ENCODE measurements at places on chromosomes 2 and 18.
A peak's percentile ranks its signal among the peaks of the same experiment; 100 is the strongest.

DNA sequence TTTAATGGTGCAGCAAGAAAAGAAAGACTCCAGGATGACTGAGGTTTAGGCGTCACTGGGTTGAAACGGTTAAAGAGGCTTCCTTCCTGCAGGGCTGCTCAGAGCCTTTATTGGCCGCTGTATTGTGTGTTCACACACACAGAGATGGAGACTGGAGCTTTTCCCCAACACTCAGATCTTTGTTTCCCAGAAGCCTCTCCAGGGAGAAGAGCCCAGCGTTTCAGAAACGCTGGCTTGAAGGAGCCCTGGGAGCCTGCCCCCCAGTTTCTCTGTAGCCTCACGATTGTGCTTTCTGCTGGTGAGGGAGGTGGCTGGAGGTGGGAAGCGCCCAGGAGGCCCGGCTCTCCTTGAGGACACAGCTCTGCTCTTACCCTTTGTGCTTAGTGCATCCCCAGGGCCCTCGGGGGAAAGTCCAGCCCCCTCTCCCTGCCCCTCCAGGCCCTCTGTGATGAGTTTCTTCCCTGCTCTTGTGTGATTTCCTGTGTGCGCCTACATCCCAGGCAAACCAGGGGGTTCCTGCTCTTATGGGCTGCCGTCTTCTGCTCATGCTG lies 37.1 kb downstream of the RRM2 start:
- DNase-seq = no peak

DNA sequence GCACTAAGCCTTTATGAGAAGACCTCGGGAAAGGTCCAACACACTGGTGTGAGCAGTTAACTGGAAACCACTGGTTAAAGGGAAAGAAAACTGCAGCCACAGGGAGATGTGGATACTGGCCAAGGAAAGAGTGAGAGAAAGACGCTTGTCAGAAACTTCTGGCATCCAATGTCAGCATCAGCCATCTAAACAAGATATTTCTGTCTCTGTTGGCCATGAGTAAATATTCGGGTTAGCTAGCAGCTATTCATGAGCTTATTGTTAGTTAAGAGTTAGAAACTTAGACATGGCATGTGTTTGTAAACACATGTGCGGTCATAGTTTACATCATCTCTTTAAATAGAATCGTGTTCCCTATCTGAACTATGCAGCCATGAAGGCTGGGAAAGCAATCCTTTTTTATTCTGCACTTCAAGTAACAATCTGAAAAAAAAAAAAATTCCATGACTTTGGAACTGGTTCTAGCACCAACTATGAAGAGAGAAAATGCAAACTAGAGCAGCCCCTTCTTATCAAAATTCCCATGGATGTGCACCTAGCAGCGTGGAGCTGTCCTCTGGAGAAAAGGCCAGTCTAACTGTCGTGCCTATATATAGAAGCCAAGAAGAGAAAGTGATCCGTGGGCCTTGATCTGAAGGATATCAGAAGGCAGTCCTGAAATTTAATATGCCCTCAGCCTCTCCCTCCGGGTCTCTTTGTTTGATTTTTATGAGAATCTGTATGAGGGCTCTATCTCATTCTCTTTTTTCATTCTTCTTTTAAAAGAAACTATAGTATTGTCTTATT lies 84.0 kb upstream of the RFX8 start:
- no peak for DNase-seq

- no peak for DNase-seq
Observed at GRCh38 chr2:160397530-160397865, 96.1 kb downstream of the RBMS1 start.

GRCh38 chr2:60735496-60736250 lies 20.4 kb upstream of the PAPOLG start:
- no peak for DNase-seq

- no peak for DNase-seq
Observed at GRCh38 chr2:105789745-105790460, 45.2 kb downstream of the NCK2 start.

- no peak for DNase-seq
Observed at GRCh38 chr2:220117025-220117424, 489.6 kb downstream of the SLC4A3 start.

DNA sequence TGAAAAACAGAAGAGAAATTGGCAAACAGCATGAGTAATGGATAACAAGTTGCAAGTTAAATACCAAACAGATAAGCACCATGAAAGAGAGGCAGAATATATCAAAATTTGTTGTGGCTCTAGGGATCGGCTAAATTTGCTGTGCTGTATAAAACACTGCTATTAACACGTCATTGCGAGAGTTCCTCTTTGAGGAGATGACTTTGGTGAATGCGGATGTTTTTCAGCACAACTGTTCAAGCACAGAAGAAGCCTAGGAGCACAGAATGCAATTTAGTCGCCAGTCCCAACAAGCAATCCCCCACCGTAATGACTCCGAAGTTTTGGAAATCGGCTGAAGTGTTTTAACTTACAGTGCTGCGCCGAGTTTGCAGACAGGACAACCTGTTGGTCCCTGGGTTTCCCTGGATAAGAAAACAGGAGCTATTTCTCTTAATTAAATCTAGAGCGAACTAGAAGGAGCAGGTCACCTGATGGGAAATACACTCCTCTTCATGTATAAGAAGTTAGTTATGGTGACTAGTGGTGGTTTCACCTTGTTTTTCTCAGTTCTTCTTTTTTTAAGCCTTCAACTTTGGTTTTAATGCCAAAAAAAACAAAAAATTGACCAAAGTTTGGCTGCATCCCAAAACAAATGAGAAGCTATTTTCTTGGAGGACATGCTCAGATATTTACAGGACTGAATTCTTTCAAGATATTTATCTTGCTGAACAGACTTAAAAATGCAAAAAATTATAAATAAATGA lies 454.1 kb upstream of the SALL3 start:
- no peak for DNase-seq

GRCh38 chr2:105750735-105751134 lies 6.0 kb downstream of the NCK2 start:
- no peak for DNase-seq

GRCh38 chr18:8834881-8835280 lies 129.5 kb downstream of the MTCL1 start:
- no peak for DNase-seq

GRCh38 chr2:9699139-9700108 lies 68.6 kb upstream of the YWHAQ start:
- DNase-seq = no peak

GRCh38 chr2:134218930-134219658 lies 34.8 kb upstream of the MGAT5 start:
- peak; percentile 22 for DNase-seq

DNA sequence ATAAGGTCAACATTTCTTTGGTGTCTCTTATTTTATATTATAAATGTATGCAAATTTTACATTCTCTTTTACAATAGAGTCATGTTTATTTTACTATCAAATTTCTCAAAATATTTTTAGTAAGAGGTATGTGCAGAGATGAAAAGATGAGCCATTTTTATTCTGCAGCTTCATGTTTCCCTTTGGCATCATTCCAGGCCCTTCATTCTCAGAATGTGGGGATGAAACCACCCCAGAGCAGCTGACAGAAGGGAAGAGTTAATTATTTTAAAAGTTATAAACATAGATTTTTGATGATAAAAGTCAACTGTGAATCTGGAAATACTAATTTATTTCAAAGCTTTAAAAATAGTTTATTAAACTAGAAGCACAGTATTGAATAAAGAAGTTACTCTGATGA lies 12.8 kb upstream of the FSHR start:
- no peak for DNase-seq

GRCh38 chr2:20629181-20629580 lies 21.7 kb downstream of the HS1BP3 start:
- no peak for DNase-seq

GRCh38 chr2:138382672-138383071 lies 118.9 kb upstream of the SPOPL start:
- no peak for DNase-seq

DNA sequence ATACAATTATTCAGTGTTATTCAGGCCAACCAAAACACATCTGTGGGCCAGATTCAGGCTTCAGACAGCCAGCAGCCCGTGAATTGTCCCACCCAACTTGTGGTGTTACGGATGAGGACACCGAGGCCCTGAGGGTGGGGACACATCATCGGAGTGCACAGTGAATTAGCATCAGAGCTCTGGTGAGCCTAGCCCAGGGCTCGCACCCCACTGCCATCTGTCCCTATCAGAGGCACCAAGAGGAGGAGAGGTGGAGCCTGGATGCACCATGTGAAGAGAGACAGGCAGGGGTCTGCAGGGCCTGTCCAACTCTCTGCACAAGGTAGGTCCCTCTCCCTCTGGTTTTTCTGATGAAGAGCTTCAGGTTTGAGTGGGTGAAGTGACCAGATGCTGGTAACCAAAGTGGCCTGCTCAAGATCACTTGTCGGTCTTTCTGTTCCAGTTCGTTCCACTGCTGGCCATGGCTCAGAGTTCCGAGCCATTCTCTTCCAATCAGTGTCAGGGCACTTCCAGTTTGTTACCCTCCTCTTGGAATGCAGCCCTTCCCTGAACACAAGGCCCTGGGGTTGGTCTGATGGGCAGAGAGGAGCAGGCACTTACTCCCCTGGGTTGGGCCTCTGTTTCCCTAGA lies 14.8 kb upstream of the GLI2 start:
- no peak for DNase-seq

- DNase-seq = no peak
Observed at GRCh38 chr18:45691816-45692179, 32.2 kb upstream of the SLC14A1 start.

- DNase-seq = no peak
Observed at GRCh38 chr2:175957845-175958244, 44.2 kb downstream of the LNPK start.

DNA sequence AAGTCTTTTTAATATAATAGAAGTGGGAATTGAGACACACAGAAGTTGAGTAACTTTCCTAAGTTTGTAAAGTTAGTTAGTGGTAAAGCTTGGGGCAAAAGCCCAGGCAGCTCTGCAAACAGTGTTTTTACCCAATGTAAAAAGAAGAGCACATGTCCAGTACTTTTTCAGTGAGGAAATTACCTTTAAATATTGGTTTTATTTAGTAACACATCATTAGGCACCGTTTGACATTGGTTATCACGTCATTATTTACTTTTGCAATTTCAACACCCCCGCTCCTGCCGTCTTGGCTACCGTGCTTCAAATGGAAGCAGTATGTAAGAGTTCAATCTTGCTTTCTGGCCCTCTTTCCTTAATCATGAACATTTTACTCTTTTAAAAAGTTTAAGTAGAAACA lies 807.9 kb downstream of the EPHA4 start:
- DNase-seq = no peak

- DNase-seq = no peak
Observed at GRCh38 chr18:8328126-8328525, 281.1 kb upstream of the RAB12 start.

GRCh38 chr18:61606759-61607158 lies 273.5 kb downstream of the CDH20 start:
- no peak for DNase-seq

DNA sequence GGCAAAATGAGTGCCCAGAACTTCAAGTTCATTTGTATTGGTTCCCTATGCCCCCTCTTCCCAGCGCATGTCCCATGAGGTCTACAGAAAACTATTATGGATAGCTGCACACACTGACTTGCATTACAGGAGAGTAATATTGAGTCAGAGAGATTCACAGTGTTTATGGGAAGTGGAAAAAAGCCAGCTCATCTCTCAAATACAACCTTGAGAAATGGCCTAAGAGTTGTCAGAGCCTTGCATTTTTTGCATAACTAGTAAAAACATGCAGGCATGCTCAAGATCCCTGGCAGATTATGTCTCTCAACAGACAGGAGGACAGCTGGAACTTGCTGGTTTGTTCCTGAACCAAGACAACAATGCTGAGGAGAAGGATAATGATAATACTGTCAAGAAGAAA lies 1292.8 kb downstream of the DSC3 start:
- no peak for DNase-seq
